Regular cardiac myocyte (primary cell): ENCODE measurements at places on chromosomes 1 and 21. TPM values are rescaled to one million over a fixed set of nuclear protein-coding genes. Genes with fewer than 3 reads are reported as not detected.

Gene CD1E
- not detected in 2 replicates for total RNA-seq

Gene PPFIA4
- 9.0 and 39.2 TPM in 2 replicates for total RNA-seq

Gene BCL2L15
- total RNA-seq = under 0.01 TPM in 2 replicates

Gene SGIP1
- total RNA-seq = 22.4 and 76.7 TPM in 2 replicates

Gene LRRIQ3
- total RNA-seq = 0.38 and 1.4 TPM in 2 replicates
